ENCODE measurements at places on chromosomes 2 and 18.

DNA sequence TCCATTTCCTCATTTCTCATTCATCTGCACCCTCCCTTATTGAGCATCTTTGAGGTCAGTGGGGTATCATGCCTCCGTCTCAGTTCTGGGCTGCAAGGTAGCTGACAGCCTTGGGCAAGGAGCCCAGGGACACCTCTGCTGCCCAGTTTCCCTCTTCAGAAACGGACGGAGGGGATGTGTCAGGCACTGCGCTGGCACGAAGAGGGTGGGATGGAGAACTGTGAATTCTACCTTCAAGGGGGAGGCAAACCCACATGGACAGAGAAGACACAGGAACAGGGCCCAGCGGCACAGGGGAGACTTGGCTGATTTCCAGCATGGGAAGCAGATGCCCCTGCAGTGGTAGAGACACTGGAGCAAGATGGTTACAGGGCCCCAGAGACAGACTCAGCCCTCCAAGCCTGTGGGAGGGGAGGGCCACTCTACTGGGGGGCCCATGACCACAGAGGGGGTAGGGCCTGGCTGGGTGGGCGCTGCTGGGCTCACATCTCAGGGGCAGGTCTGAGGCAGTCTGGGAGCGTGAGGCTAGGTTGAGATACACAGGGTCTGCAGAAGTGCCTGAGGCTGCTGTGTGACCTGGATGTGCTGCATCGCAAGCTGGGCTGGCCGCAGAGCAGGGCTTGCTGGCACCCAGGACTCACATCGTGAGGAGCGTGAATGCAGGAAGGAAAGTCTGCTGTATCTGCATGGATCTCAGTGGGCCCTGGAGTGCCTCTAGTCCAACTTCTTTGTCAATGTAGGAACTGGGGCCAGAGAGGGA, 92.3 kb downstream of the HS1BP3 start:
- no peak for DNase-seq

- no peak for DNase-seq
Measured at GRCh38 chr2:120764991-120765677, 29.5 kb downstream of the GLI2 start.

GRCh38 chr2:147639891-147640290, 204.9 kb upstream of the ACVR2A start:
- DNase-seq: no peak

DNA sequence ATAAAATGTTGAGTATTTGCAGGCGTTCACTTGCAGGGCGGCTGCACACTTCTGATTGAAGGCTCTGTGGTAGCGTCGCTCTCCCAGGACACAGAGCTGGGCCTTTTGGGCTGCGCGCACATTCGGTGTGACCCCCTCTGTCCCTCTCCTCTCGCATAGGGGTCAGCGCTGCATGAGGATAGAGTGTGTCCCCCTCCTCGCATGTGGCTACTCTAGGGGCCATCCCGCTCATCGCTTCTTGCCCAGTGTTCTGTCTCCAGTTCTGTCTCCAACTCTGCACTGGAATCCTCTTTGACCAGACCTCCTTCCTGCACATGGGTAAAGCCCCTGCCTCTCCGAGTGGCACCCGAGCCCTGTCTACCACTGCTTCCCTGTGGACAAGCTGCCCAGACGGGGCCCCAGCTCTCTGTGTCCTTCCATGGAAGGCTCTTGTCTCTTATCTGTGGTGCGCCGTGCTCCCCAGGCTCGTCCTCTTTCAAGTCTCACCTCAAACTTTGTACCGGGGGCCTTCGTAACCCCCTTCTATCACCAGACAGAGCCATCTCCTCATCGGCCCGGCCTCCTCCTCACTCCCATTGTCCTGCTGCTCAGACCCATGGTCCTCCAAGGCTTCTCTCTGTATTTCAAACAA, 278.0 kb upstream of the HDAC4 start:
- no peak for DNase-seq

GRCh38 chr2:223890721-223891120, 53.3 kb upstream of the AP1S3 start:
- DNase-seq: no peak

DNA sequence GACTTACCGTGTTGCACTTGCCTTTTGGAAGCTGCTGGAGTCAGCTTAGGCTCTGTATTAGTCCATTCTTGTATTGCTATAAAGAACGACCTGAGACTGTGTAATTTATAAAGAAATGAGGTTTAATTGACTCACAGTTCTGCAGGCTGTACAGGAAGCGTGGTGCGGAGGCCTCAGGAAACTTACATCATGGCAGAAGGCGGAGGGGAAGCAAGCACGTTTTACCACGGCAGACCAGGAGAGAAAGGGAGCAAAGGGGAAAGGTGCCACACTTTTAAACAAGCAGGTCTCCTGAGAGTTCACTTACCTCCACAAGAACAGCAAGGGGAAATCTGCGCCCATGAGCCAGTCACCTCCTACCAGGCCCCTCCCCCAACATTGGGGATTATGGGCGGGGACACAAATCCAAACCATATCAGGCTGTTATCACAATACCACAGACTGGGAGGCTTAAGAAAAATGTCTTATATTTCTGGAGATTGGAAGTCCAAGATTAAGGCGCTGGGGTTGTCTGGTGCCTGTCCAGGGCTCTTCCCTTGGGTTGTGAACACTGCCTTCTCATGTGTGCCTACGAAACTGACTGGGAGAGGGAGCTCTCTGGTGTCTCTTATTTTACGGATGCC, 3.6 kb upstream of the D2HGDH start:
- DNase-seq: no peak

Data from NCI-H446 treated with DMSO at 0.1 percent for 48 hours (cell line).